Progenitor cell of endocrine pancreas (in vitro differentiated cells): ENCODE measurements at places on chromosomes 5 and 9. TPM values are rescaled to one million over a fixed set of nuclear protein-coding genes. Genes with fewer than 3 reads are reported as not detected.

The SLCO4C1 gene
- 4.0 and 4.8 TPM in 2 replicates for total RNA-seq

- H3K4me3 ChIP-seq = no peak overlapping the region
- H3K36me3 ChIP-seq = peaks cover 5% of the 10 kb centered on the region
- peaks cover 13% of the 10 kb centered on the region for H3K4me1 ChIP-seq
- no peak overlapping the region for H3K27ac ChIP-seq
- no peak for DNase-seq
Measured at GRCh38 chr5:177100714-177101121, 14.0 kb downstream of the FGFR4 start.

- no peak overlapping the region for H3K27ac ChIP-seq
- peaks cover 7% of the 10 kb centered on the region for H3K27me3 ChIP-seq
- no peak overlapping the region for H3K4me3 ChIP-seq
- no peak for DNase-seq
- no peaks in the 10 kb centered on the region for H3K36me3 ChIP-seq
Measured at GRCh38 chr9:7607421-7607820, 192.2 kb downstream of the DMAC1 start.

The ZNF879 gene
- 7.9 and 10.3 TPM in 2 replicates for total RNA-seq

The SLC25A2 gene
- total RNA-seq = 1.1 and 1.2 TPM in 2 replicates

The WDR31 gene
- 5.1 and 5.7 TPM in 2 replicates for total RNA-seq

The SHISAL2B gene
- total RNA-seq = 0.51 TPM in 1 of 2 replicates, not detected in the other
